ENCODE measurements at places on chromosomes 5 and 9. TPM values are rescaled to one million over a fixed set of nuclear protein-coding genes. Genes with fewer than 3 reads are reported as not detected.
A peak's percentile ranks its signal among the peaks of the same experiment; 100 is the strongest.

INSL4 gene
- total RNA-seq: not detected

GRCh38 chr5:55557123-55557522, 22.4 kb upstream of the PLPP1 start:
- no peak for DNase-seq

DNA sequence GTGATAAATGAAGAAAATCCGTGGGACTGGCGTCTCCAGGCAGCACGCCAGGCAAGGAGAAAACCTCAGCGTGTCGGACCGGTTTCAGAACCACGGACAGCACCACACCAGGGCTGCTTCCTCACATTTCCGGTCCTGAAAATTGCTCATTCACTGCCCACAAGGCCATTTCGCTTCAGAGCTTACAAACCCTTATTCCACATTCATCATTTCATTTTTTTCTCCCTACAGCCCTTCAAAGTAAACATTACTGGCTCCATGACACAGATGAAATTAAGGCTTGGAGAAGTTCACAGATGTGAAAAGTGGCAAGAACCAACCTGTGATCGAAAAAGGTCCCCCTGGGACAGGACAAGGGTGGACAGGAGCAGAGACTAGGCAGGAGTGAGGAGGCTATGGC, 1.5 kb upstream of the GPRIN1 start:
- DNase-seq: peak; percentile 59

- peak; percentile 100 for DNase-seq
These were observed at the start of gene RNF20 for GRCh38 chr9:101533334-101534204. TSS of gene RNF20 (plus strand) at chr9:101533853. CDS start at chr9:101535424, 1,571 bp downstream.

DNA sequence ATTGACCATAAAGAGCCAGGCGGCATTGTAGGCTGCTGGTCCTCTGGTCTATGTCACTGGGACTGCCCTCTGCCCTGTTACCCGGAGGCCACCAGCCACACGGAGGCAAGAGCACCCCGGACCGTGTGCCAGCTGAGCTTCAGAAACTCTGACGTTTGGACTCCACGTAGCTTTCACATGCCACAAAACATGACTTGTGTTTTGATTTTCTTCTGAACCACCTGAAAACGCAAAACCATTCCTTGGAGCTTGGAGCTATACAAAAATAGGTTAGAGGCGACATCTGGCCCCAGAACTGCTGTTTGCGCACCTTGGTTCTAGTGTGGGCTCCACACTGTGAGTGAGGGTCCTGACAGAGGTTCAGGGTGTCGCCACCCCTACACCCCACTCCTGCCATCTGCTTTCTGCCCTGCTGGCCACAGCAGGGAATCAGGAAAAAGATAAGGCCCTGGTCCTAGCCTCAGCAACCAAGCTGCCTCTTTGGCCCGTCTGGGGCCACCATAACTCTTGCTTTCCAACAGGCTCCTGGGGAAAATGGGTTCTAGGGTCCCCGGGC, 151.3 kb upstream of the IRX2 start:
- DNase-seq: no peak

GRCh38 chr9:72351538-72352453, 13.2 kb downstream of the ZFAND5 start:
- no peak for DNase-seq
